T-helper 22 cell (primary cell): ENCODE measurements at places on chromosomes 1 and 21.

- DNase-seq, result no peak
Observed at GRCh38 chr1:100622037-100622436, 84.1 kb downstream of the GPR88 start.

DNA sequence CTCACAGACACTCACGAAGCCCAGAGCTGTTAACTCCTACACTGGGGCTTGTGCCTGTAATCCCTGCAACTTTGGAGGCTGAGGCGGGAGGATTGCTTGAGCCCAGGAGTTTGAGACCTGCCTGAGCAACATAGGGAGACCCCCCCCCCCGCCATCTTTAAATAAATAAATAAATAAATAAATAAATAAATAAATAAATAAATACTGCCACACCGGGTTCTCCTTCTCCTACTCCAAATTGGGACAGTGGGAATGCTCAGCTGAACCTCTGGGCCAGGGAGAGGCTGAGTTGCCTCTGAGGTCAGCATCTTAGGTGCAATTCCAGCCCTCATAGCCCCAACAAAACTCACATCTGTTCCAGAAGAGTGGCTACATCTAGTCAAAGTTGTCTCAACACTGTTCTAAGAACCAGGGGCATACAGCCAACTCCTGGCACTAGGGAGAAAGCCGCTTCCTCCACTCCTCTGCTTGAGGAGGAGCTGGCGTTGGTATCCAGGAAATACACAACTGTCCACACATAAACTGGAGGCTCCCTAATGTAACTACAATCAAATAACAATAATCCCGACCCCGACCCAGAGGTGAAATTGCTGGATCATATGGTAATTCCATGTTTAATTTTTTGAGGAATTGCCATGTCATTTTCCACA lies 27.0 kb downstream of the C1orf216 start:
- DNase-seq, result no peak

DNA sequence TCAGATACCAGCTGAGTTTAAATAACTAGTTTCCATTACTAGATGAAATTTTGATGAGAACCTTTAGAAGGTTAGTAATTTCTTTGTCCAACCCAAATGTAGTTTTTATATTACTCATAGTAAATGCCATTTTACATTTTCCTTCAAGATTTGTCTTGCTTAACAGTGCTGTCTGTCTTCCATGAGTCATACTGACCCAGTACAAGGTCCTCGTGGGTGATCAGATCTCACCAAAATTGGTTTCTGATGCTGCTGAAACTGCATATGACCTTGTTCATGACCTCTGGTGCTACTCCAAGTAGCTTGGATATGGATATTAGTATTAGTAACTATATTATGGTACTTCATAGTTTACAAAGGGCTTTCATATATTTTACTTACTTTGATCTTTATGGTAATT lies 207.1 kb downstream of the RYR2 start:
- DNase-seq, result no peak

DNA sequence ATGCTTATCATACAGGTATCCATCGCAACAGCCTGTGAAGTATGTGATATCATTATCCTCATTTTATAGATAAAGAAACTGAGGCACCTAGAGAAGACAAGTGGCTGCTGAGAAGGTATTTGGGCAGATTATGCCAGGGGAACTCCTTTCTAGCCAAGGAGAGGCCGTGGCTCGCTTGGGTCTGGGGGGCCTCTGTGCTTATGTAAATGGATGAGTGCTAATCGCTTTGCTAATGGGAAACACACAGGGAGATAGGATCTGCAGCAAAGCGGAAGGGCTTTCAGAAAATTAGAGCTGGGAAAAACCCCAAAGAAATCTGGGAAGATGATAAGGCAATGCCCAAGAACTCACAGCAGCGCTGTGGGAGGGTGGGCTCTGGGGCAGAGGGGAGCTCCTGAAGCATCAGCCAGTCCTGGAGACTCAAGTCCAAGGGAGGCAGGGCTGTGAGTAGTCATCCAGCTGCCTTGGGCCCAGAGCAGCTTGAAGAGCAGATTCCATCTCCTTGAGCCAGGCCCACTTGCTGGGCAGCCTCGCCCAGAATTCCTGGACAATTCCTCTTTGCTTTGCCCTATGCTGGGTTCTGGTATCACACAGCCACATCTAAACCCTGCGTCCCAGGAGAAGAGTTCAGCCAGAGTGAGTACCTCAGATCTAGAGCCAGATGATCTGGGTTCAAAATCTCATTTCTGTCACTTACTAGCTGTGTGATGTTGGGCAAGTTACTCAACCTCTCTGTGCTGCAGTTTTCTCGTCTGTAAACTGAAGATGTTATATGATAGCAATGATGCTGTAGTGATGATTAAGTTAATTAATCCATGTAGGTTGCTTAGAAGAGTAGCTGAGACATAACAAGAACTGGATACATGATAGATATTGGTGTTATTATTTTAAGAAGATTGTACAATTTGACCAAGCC lies 36.7 kb downstream of the FOXD2 start:
- no peak for DNase-seq

DNA sequence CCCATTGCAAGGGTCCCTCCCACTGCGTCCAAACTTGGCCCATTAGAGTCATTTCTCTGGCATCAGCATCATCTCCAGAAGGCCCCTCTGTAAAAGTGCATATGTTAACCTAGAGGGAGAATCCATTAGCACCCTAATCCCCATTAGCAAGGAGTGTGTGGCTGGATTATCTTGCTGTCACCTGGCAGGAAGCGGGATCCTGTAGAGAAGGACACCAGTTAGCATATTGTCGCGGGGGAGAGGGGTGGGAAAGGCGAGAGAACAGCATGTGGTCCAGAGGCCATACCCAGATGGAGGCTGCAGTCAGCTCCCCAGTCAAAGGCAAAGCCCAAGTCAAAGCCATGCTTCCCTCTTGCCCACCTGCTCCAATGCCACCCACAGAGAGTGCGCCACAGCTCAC lies 64.0 kb downstream of the OLIG1 start:
- DNase-seq, result no peak

GRCh38 chr1:9690440-9691107 lies 39.0 kb downstream of the PIK3CD start:
- no peak for DNase-seq

DNA sequence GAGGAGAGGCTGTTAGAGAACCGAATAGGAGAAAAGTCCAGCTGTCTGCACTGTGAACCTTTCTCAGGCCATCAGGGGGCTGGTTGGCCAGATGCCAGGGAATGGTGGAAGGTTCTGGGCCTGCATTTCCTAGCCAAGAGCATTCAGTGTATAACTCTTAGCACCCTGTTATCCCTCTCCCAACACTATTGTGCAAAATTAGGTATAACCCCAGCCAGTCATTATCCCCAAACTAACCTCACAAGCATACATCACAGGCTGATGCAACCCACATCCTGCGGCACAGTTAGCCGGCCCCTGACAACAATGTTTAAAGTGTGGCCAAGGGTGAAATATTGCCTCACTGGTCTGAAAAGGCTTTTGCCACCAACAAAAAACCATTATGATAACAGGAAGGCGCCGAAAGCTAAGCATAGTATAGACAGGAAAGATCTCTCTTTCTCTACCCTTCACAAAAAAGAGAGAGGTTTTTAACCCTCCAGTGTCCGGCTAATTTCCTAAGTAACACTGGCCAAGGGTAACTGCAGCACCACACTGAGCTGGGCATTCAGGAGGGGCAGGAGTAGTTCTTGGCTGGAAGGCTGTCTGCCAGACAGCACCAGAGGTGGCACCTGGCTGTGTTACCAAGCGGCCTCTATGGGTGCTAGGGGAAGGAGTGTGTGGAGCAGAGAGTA lies 77.3 kb upstream of the BCAR3 start:
- DNase-seq, result no peak

DNA sequence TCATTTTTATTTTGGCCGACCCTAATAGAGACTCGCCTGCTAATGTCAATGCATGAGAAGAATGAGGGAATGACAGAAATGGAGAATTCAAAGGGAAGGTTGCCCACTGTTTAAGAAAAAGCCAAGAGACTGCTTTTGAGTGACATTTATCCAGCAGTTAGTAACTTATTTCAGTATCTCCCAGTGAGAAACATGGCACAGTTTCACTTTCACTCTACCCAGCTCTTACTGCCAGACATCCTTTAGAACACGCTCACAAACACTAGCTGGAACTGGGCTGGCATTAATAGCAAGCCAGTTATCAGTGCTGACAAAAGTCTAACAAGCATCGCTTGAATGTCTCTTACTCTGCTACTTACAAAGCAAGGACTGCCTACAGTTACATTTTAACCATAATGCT lies 8.5 kb downstream of the GGPS1 start:
- DNase-seq, result no peak

DNA sequence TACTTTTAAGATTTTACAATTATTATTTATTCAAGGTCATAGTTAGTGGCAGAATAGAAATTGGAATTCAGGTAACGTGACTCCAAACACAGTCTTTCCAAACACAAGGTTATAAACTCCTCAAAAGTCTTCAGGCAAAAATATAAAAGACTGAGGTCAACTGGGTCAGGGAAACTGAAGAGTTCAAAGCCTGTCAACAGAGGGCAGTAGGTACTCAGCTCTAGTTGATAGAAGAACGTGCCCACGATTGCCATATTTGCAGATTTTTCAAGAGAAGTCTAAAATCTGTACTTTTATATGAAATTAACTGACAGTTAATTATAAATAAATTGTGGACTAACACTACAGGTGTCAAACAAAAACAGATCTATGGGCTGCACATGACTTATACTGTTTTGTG lies 135.0 kb downstream of the LHX4 start:
- no peak for DNase-seq

GRCh38 chr1:183355181-183355580 lies 63.0 kb downstream of the NMNAT2 start:
- DNase-seq, result no peak

GRCh38 chr1:181141431-181141910 lies 53.0 kb downstream of the IER5 start:
- DNase-seq, result no peak

GRCh38 chr1:97348599-97349265 lies 572.1 kb downstream of the DPYD start:
- no peak for DNase-seq

DNA sequence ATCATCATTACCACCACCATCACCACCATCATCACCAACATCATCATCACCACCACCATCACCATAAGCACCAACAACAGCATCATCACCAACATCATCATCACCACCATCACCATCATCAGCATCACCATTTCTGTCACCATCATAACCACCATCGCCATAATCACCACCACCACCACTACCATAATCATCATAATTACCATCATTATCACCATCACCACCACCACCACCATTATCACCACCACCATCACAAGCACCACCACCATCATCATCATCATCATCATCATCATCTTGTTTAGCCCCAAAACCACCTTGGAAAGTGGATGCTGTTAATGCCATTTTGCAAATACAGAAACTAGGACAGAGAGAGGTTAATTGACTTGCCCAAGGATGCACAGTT lies 22.5 kb downstream of the CAMK2N1 start:
- no peak for DNase-seq

GRCh38 chr1:65409314-65409713 lies 11.2 kb upstream of the LEPR start:
- DNase-seq, result no peak

DNA sequence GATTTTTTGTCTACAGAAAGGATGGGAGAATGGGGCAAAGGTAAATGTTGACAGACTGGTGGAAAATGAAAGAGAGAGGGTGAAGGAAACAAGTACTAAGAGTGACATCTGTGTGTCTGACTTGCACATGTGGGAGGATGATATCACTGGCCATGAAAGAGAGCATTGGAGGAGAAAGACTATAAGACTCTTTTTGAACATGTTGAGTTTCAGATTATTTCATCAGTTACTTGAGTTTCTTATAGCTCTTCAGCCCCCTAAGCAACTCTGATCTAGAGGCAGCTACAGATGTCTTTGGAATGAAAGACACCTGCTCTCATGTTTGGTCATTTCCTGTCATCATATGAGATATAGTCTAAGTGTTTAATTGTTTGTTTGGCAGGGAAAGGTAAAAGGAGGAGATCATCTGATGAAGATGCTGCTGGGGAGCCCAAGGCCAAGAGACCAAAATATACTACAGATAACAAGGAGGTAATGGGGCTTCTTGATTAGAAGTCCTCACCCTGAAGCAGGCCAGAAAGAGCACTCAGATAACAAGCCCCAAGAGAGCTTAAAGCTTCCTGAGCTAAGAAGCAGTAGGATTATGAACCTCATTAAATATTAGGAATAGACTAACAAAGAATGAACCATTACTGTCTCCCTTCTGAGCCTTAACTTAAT lies 4.5 kb downstream of the POLR3C start:
- no peak for DNase-seq

DNA sequence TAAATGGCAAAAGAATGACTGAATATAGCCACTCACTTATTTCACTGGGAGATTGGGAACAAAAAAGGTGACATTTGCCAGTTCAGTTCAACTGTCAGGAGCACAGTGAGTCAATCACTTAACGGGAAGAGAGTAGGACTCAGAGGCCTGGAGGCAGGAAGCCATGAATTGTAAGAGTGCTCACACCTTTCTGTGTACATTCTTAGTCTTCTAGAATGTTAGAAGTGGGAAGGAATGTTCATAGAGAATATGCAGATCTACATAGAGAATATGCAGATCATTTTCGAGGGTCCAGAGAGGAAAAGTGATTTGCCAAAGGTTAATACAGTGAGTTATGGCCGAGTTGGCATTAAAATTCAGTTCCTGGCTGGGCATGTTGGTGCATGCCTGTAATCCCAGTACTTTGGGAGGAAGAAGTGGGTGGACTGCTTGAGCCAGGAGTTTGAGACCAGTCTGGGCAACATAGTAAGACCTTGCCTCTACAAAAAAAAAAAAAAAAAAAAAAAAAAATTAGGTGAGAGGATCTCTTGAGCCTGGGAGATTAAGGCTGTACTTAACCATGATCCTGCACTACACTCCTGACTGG lies 8.3 kb downstream of the IL20 start:
- no peak for DNase-seq

GRCh38 chr1:23184212-23184934 lies 15.7 kb upstream of the LUZP1 start:
- DNase-seq, result no peak

DNA sequence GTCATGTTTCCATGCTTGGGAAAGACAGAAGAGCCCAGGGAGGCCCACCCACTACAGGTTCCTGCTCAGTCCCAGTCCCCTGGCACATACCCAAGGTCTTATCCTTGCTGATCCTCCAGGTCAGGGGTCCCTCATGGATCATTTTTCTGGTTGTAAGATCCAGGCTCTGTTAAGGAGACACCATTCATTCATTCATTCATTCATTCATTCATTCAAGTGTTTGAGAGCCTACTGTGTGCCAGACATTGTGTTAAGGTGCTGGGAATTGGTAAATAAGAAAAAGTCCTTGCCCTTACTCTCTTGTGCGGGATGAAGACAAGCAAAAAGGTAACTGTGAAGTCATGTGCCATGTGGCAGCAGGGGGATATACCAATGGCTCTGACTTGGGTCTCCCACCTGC lies 23.8 kb downstream of the LRRC71 start:
- no peak for DNase-seq
